Activated CD4-positive, alpha-beta memory T cell treated with anti-CD3 and anti-CD28 coated beads, Interleukin-2, amount 10 ng/mL, durations not matched to agents 7 days and 5 days (primary cell): ENCODE measurements at places on chromosomes 1 and 21.

DNA sequence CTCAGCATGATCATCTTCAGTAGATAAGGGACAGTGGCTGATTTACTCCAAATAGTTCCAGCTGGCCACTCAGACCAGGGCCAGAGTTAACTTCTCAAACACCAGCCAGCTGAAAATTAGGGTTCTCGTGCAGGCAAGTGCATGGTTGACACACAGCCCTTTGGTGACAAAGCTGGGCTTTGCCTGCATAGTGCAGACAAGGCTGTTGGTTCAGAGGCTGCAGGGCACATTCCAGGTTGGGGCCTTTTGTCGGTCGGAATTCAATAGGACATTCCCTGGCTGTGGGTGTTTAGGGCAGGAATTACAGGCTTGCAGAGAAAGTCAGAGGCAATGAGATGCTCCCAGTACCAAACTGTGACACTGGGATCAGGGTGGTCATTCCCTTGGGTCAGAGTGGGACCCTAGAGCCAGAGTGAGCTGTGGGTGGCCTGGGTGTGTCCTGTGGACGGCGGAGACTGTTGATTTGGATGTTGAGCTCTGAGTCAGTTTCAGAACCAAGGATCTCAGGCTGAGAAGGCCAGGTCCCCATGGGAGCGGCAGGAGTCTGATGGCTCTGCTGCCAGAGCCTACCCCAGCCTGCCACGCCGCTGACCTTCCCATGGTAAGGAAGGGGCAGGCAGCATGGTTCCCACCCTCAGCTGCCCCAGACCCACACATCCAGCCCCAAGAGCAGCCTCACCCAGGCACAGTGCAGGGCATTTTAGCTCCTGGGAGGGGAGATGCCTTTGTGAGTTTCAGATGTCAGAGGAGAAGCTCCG lies 56.2 kb downstream of the STUM start:
- DNase-seq, result no peak

DNA sequence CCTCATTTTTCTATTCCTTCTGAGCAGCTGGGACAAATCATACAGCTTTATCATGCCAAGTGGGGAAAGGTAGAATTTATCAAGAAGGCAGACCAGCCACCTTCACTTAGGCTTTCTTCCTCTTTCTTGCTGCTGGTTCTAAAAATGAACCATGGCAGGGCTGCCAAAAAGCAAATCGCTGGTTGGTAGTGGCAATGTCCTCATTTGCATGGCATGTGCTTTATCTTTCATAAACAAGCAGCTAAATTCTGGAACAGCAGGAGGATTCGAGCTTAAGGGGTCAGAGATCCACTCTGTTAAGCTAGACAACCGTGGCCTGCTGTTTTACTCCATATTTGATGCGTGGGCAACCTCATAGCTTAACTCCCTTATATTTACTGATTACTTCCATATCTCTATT lies 91.3 kb downstream of the RPE65 start:
- no peak for DNase-seq

- DNase-seq, result no peak
Measured at GRCh38 chr1:31105646-31106045, 40.1 kb upstream of the PUM1 start.

DNA sequence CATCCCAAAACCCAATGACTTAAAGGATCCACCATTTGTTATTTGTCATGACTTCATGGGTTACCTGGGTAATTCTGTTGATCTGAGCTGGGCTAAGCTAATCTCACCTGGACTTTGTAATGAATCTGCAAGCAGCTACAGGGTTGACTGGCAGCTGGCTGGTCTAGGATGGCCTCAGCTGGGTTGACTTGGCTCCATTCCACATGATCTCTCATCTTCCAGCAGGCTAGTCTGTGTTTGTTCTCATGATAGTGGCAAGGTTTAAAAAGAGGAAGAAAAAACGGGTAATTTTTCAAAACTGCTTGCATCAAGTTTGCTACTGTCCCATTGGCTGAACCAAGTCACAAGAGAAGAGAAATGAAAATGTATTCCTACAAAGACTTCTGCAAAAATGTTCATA lies 24.8 kb upstream of the ZMYM4 start:
- DNase-seq, result no peak

DNA sequence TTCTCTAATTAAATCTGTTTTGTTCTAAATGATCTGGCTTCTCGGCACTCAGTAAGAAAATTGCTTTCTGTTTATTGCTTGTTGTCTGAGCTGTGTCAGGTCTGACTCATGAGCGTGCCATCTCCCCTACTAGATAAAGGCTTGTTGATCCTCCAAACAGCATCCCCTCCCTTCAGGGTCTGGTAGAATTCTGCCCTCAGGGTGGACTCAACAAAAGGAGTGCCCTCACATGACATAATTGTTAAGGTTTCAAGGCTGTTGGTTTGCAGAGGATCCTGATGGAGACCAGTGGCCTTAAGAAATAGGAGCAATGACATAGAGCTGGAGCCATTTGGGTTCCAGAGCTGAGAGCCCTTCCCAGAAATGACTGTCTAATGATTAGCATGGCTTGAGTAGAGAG lies 36.0 kb upstream of the ATP2B4 start:
- no peak for DNase-seq

- no peak for DNase-seq
Measured at GRCh38 chr1:77475641-77476040, 193.8 kb downstream of the AK5 start.

DNA sequence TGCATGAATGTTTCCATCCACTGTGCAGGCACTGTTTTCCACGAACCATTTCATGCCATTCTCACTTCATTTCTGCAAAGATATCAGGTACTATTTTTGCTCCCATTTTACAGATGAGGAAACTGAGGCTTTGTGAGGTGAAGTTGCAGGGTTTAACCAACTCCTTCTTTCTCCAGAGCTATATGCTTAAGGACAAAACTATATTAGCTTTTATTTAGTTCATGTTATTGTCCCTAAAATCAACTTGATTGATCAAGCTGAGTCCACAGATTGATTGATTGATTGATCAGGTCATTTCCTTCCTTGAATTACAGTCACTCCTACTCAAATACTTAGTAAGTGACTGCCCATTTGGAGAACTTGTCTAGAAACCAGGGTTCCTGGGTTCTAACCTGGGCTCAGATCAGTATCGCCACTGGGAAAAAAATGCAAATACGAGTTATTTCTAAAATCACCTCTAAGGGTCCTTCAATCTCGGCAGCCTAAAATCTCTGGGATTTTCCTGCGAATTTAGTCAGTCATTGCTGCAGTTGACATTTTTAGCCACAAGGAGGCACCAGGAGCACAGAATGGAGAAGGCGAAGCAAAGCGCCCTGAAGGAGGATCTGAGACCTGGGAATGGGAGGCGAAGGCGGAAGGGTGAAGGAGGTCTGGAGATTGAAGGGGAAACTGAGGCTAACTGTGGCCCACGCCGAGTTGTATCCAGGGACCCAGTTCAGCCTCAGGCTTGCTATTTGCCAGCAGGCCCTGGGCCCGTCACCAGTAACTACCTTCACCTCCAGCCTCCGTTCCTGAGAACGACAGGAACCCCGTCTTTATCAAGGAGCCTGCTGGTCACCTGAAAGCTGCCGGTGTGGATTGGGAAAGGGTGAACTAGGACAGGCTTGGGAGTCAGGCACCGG lies 14.3 kb upstream of the MUL1 start:
- peak; percentile 65 for DNase-seq

GRCh38 chr1:64543831-64544230 lies 73.9 kb downstream of the CACHD1 start:
- no peak for DNase-seq

DNA sequence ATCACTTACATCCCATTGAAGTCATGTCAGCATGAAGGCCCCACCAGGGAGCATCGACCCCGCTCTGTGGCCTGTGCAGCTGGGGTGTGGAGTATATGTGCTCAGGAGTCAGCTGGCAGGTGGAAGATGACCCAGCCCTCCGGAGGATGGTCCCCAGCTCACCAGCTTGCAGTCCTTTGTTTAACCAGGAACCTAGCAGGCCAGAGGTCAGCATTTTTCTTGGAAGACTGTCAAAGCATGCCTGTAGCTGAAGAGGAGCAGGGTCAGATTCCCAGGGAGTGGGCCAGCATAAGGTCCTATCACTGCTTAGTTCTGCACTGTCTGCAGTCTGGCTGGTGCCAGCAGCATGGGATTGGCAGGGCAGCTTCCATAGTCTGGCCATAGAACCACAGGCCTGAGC lies 12.7 kb downstream of the NFASC start:
- no peak for DNase-seq

GRCh38 chr1:59523745-59524450 lies 227.0 kb downstream of the FGGY start:
- DNase-seq, result no peak

DNA sequence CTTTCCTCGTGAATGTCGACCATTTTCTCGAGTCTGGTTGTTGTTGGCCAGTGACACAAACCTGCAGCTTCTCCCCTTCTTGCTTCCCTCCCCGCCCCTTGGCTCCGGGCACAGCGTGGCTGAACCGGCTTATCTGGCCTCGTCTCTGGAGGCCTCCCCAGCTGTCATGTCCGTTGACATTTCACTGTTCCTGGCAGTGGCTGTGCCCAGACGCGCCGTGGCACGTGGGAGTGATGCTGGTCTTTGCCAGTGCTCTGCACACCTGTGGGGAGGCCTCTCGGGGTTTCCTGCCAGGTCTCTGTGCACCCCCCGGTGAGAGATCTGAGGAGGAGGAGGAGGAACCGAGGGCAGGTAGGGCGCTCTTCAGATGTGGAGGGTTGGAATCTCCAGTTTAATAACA lies 23.7 kb downstream of the SKI start:
- DNase-seq, result no peak
